ENCODE measurements at places on chromosomes 2 and 18.

GRCh38 chr2:205463466-205464025, 218.8 kb upstream of the NRP2 start:
- no peak for DNase-seq

DNA sequence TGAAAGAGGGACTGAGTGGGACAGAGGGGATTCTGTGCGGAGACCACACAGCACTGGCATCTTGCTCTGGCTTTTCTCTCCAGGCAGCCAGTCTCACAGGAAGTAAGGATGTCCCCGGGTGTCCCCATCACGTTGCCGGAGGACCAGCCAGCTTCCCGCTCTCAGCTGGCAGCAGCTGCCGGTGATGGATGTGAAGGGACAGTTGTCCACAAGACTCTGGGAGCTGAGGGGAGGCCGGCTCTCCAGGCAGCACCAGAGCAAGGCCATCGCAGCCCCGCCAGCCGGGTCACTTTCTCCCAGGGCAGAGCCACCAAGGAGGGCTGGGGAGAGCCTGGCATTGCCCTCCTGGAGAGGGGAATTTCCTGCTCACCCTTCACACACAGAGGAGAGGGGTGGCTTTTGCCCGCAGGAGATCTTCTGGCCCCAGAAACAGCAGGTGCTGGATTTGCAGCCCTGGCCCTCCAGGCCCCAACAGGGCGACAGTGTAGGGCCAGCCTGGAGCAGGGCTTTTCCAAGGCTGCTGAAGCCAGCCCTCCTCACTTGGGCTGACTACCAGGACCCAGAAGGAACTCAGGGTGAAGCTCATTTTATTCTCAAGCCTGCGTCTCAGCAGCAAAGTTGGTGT, 24.0 kb upstream of the B3GNT7 start:
- no peak for DNase-seq

DNA sequence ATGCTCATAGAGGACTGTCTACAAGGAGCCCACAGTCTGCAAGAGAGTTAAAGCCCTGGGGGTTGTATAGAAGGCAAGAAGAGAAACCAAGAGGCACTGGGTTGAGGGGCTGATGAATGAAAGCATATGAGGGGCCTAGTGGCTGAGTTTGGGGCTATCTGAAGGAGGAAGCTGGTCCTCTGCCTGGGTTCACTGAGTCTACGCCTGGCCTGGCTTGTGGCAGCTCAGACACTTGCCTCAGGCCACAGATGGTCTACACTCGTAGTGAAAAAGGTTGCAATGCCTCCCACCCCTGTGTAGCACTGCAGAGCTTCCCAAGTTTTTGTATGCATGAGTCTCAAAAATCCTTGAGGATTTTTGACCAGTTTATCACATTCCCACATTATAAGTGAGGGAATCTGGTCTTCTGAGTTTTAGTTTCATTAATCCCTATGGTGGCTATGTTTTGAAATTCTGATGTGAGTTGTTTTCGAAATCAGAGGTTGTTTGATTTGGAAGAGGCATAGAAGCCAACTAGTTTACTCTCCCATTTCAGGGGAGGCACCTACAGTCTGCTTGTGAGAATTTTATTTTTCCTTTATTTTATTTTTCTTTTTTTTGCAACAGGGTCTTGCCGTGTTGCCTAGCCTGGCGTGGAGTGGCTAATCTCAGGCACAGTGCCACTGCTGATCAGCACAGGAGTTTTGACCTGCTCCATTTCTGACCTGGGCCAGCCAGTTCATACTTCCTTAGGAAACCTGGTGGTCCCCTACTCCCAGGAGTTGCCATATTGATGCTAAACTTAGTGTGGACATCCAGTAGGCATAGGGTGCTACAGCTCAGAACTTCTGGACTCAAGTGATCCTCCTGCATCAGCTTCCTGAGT, 10.0 kb downstream of the MYCN start:
- DNase-seq: no peak

DNA sequence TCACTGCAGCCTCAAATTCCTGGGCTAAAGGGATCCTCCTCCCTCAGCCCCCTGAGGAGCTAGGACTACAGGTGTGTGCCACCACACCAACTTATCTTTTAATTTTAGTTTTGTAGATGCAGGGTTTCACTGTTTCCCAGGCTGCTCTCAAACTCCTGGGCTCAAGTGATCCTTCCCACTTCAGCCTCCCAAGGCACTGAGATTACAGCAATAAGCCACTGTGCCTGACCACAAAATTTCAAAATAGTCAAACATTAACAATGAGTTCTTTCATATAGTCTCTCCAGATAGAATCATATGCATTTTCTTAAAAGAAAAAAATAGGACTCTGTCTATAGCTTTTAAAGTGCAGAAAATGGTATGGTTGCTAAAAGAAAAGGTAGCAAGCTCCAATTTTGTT, 24.9 kb upstream of the PID1 start:
- DNase-seq: no peak

GRCh38 chr2:188280811-188281222, 10.9 kb upstream of the GULP1 start:
- no peak for DNase-seq

DNA sequence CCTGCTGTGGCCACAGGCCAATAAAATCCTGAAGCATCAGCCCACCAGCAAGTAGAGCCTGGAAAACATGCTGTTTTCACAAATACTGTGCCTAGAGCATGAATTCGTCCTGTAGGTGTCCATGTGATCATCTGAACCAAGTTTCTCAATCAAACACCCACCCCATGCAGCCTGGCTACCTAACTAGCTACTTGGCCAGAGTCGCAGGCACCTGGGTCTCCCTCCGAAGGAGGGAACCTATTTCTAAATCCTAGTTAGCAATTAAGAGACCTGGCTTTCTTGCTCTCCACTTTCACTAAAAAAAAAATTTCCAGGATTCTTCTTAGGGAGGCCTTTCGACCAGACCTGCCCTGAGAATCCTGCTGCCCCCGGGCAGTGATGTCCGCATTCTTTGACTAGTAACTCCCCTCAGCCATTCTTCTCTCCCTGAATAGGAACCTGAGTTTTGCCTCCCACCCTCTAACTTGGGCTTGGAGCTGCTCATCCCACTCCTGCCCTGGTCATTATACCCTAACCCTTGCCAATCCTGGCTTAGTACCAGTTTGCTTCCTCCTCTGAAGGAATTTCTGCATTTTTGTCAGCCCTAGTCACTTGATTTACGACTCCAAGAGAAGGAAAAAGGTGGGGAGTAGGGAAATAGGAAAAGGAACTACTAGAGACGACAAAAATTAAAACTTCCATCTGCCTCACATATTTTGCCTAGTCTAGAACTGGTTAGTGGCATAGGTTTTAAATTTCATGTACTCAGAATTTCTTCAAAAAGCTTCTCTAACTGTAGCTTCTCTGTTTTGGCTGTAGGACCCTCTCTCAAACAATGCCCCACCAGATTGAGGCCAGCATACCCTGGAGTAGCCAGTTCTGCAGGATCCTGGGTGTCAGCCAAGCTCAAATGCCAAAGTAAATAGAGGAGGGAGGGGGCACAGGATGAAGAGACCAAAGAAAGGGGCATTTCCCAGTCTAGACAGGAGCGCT, 25.4 kb upstream of the TANK start:
- DNase-seq: no peak

GRCh38 chr2:213149949-213150314, 1.5 kb downstream of the IKZF2 start:
- DNase-seq: no peak

Measured in activated CD4-positive, CD25-positive, alpha-beta regulatory T cell (primary cell).